Breast epithelium (tissue), 4 donors: ENCODE measurements at places on chromosomes 7 and 10. TPM values are rescaled to one million over a fixed set of nuclear protein-coding genes. Genes with fewer than 3 reads are reported as not detected.

DNA sequence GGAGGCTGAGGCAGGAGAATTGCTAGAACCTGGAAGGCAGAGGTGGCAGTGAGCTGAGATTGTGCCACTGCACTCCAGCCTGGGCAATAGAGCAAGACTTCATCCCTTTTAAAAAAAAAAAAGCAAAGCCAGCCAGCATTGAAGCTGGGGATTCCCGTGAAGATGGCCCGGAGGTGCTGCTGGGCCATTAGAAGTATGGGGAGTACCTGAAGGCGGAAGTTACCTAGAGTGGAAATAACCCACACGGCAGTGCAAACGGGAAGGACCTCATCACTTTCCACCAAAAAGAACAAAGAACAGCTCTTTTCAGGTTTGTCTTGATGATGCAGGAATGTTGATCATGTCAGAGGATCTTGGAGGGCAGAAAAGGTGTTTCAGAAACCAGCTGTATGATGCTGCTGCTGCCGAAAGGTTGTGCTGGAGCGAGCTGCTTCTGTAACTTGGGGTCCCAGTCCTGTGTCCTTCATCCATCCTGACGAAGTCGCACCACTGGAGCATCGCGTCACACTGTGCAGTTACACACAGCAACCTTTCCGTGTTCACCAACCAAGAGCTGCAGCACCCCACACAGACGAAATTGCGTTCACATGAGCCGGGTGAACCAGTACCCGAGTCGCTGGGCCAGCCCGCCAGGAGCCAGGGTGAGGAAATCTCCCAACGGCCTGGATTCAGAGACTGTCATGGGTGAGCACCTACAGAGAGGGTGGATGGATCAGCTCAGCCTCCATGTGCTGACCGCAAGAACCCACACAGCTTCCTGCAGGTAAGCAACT is 8.2 kb downstream of the ZFAND2A start:
- no peak for DNase-seq

DNA sequence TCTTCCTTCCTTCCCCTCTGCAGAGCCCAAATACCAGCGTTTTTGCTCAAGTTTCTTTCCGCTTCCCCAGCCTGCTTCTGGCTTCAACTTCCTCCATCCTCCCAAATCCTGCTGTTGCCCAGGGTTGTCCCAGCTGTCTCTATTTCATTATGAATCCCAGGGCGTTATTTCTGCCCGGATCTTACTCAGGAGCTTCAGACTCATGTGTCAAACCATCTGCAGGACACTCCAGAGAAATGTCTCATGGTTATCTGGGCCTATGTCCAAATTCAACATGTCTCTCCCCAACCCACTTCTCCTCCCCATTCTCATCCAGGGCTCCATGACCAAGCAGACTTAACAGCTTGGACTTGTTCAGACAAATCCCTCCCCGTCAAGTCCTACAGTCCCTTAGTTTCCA is 15.6 kb downstream of the ARHGAP22 start:
- DNase-seq = no peak

DNA sequence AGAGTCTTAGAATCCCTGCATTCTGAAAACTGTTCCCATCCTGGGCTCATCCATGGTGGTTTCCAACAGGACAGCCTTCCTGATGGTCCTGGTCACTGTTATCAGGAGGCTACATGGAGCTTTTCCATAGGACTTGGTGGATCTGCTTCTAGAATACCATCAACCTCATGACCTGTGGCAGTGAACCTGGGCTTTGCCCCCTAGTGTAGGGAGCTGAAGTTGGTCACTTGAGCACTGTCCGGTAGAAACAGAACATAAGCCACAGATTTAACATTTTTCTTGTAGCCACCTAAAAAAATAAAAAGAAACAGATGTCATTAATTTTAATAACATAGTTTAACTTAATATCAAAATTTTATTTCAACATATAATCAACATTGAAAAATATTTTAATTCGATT is 165.8 kb downstream of the TMEM178B start:
- no peak for DNase-seq

DNA sequence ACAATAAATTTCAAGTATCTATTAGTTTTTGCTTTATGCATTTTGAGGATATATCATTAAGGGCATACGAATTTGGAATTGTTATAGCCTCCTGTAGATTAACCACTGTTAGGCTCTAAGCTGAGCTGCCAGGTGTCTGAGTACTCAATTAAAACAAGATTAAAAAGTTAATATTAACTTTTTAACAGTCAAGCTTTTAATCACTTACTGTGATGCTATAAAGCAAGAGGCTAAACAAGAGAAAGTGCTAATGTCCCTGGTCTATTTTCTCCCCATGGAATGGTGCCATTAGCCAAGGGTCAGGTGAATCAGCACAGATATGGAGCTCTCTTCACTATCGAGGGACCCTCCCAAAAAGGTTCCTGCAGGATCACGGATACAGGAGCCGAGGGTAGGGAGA is 9.7 kb downstream of the GSAP start:
- DNase-seq = no peak

GRCh38 chr7:22013711-22014110 is 68.0 kb upstream of the CDCA7L start:
- no peak for DNase-seq

GRCh38 chr7:128812514-128813168 is 17.6 kb upstream of the FLNC start:
- no peak for DNase-seq

DNA sequence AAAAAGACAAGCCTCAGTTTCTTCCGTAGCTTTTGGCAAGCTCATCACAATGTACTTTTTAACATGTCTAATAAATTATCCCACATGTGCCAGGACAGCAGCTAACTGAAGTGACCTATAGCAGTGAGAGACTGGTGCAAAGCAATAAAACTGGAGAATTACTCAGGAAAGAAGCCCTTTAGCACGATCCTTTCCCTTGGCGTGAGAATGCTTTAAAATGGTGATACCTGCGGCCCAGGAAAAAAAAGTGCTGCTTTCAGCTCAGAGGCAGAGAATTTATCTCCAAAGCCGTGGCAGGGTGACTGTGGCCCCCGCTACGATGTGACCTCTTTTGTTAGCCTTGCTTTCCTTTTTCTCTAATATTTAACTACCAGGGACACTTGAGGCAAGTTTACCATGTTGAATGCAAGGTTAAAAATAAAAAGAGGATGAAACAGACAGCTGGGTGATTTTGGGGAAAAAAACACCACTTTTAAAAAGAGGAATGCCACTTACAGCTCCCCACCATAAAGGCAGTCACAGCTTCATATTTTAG is 184.0 kb downstream of the FANK1 start:
- DNase-seq = no peak

GRCh38 chr10:13120786-13121499 is 21.0 kb downstream of the OPTN start:
- DNase-seq = no peak

- DNase-seq = no peak
Observed at GRCh38 chr10:119933179-119933578, 40.6 kb downstream of the SEC23IP start.

- DNase-seq = no peak
Observed at GRCh38 chr7:117190746-117191435, 132.0 kb downstream of the WNT2 start.

- no peak for DNase-seq
Observed at GRCh38 chr10:101631821-101632475, 43.8 kb downstream of the DPCD start.

- DNase-seq = no peak
Observed at GRCh38 chr10:132632091-132632561, 94.5 kb downstream of the INPP5A start.

DNA sequence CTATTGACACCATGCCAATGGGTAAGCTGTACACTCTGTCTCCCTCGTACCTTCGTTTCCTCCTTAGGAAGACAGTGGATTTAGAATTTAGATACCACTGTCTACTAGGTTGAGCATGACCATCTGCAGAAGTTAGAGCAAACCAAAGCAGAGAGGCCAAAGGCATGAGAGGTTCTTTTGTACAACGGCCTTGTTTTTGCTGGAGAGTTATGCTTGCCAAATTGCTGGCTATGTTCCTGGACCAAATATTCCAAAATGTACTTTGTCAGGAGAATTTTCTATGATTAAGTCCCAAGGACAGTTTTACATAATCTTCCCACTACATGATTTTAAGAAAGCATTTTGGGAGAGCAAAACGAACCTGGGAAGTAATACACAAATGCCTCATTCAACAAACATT is 47.9 kb upstream of the PLCE1 start:
- DNase-seq = no peak

DNA sequence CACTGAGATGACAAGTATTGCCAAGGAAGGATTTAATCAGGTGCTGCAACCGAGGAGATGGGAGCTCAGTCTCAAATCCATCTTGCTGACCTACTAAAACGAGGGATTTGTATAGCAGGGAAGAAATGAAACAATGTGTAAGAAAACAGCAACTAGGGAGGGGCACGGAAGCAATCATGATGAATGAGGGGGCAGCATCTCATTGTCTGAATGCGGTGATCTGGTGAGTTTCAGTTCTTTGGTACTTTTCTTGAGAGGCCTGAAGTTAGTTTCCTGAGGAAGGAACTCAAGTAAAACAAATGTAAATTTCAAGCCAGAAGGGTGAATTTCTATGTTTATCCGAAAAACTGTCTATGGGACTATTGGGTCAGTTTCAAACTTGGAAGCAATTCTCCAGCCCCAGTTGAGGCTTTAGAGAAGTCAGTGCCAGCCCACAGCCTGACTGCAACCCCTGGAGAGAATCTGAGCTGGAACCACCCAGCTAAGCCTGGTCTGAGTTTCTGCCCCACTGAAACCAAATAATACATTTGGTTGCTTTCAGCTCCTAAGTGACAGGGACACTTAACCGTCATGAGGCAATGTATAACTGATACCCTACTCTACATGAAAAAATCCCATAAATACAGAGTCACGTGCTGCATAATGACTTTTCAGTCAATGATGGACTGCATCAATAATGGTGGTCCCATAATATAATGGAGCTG is 45.8 kb upstream of the TNS3 start:
- no peak for DNase-seq

GRCh38 chr7:114472896-114473512 is 58.4 kb downstream of the FOXP2 start:
- no peak for DNase-seq

DNA sequence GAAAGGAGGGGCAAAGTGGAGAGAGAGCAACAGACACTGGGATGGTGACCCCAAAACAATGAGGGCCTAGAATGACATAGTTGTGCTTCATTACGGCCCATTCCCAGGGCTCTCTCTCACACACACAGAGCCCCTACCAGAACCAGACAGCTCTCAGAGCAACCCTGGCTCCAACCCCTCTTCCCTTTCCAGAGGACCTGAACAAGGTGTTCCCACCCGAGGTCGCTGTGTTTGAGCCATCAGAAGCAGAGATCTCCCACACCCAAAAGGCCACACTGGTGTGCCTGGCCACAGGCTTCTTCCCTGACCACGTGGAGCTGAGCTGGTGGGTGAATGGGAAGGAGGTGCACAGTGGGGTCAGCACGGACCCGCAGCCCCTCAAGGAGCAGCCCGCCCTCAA is 20.7 kb downstream of the PRSS2 start:
- no peak for DNase-seq

DNA sequence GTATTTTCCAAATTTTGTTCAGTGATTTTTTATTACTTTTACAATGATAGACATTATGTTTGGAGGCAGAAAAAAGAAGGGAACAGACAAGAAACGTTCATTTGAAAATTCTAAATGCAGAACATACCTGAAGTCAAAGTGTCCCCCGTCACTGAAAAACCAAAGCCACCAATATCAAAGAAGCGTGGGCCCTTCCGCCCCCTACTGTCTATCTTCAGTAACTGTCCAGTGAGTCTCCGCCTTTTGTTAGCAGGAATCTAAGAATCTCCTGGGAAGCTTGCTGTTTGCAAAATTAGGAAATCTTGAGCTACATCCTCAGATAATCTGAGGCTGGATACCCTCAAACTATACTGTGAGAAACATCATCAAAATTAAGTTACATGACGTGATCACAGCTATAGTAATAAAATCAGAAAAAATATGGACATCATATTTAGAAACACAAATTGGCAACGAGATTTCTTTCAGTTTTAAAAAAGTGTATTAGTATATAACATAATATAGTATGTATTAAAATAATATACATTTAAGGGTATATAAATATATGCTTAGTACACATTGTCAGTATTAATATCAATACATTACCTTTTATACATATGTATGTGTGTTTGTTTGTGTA is 169.3 kb upstream of the AKR1E2 start:
- DNase-seq = no peak

DNA sequence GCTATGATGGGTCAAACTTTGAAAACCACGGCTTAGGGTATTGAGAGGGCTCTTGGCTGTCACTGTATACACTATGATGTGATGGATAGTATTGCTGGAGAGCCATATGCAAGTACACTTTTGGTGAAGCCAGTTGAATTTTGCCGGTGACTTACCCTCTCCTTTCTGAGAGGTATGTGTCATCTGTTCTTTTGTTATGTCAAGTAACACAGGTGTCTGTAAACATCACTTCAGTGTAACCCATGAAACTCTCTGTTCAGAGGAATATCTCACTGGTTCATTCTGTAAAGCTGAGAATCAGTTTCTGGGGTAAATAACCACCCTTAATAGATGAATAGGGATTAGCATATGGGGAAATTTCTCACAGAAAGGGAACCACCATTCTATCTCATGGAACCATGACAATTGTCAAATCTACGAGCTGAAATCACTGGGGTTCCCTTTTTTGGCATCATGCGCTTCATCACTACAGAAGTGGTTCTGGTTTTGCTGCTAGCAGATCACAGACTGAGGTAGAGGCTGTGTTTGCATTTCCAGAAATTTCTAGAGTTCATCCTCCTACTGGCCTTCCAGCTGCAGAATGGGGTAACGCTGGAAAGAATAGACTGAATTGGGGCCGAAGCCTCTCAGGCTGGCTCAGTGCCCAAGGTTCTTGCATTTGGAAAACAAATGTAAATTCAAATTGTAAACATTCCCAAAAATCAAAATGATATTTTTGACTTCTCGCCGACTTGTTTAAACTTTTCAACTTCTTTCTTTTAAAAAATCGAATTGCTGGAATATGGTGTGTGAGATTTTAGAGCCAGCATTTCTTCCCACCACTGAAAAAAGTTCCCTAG is 83.3 kb upstream of the CREB5 start:
- no peak for DNase-seq

DNA sequence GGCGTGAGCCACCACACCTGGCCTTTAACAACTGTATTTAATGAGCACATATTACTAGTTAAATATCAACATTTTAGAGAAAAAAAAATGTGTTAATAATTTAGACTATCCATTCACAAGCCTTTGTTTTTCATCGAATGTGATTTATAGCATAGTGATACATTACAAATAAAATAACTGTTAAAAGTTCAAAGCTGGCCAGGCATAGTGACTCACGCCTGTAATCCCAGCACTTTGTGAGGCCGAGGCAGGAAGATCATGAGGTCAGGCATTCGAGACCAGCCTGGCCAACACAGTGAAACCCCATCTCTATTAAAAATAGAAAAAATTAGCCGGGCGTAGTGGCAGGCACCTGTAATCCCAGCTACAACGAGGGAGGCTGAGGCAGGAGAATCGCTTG is 72.7 kb downstream of the HACD1 start:
- DNase-seq = no peak

GRCh38 chr7:36278620-36279172 is 111.0 kb upstream of the ANLN start:
- no peak for DNase-seq

Gene GPR15LG
- total RNA-seq = not detected

Gene SLC16A9
- 0.33 TPM for total RNA-seq

Gene GARIN1A
- total RNA-seq = 0.96 TPM

Gene OR6V1
- not detected for total RNA-seq

Gene COL17A1
- 56.1 TPM for total RNA-seq

Gene TSPAN33
- 3.9 TPM for total RNA-seq
